ENCODE measurements at places on chromosomes 1 and 21.

GRCh38 chr1:21574466-21575151, 65.4 kb downstream of the ALPL start:
- no peak for DNase-seq

- DNase-seq: no peak
Observed at GRCh38 chr1:116256286-116256649, 116.8 kb upstream of the ATP1A1 start.

DNA sequence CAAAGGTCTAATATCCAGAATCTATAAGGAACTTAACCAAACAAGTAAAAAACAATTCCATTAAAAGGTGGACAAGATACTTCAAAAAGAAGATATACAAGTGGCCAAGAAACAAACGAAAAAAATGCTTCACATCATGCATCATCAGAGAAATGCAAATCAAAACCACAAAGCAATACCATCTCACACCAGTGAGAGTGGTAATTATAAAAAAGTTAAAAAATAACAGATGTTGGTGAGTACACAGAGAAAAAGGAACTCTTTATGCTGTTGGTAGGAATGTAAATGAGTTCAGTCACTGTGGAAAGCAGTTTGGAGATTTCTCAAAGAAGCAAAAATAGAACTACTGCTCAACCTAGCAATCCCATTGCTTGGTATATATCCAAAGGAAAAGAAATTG, 218.6 kb downstream of the SLC44A5 start:
- no peak for DNase-seq

DNA sequence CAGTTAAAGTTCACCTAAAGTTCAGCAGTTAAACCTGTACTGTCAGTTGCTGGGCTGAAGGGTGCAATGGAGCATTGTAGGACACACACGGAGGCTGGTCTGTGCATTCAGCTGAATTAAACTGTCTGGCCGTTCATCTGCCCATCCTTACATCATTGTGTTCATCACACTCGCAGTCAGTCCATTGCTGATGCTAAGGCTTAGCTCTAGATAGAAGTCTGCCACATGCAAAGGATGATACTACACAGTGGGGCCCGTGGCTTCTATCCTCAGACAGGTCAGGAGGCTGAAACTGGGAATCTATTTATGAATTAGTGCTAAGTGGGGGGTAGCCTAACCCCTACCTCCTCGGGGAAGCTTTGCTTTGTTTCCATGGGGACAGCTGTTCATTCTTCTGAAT, 60.4 kb downstream of the CNIH3 start:
- no peak for DNase-seq

- no peak for DNase-seq
Observed at GRCh38 chr1:3670823-3671265, 18.5 kb downstream of the TP73 start.

DNA sequence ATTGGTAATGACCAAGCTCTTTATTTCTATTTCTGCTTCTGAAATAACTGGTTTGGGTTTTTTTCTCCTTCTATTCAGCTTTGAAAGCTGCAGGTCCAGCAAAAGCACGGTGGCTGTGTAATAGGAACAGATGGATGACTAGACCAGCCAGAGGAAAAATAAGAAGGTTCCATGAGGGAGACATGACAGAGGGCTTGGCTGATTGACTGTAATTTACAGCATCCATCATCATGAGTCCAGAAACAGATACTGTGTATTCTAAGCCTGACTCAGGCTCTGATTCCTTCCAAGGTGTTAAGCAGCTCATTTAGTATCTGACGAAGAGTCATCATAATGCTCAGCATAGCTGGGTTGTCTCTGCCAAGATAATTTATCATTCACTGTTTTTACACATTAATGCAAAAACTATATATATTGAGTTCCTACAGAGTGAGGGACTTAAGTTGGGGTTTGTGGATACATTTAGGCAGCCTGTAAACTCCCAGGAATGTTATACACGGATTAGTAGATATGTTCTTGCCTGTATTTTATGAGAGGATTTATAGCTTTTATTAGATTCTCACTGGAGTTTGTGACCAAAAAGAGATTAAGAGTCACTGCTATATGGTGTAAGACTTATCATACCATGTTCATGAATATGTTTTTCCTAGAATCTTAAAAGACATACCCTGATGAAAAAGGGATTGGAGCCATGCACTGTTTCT, 72.6 kb downstream of the SGIP1 start:
- DNase-seq: no peak

DNA sequence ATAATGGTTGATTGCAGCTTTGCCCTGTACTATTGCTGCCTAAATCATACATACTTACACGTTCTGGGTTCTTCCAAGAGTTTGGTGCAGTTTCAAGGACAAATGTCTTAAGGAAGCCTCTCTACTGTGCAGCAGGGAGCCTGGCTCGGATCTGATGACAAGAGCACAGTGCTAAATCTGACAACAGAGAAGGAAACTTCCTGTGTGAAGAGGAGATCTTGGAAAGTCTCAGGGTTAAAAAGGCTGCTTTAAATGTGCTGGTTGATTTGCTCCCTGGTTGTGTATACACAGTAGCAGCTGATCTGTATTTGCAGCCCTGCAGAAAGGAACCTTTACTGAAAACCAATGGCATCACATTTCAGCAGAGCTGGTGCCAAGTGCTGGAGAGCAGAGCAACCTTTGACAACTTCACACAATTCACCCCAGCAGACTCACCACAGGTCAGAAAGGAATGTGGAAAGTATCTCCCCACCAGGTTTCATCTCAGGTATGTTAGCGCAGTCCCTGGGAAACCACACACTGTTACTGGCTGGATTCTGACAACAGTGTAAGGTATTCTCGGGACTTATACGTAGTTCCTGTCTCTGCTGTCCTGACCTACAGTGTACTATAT, 355.0 kb upstream of the ESRRG start:
- no peak for DNase-seq

- no peak for DNase-seq
Observed at GRCh38 chr1:225228871-225229303, 199.0 kb downstream of the LBR start.
